Sigmoid colon (tissue), 7 donors: ENCODE measurements at places on chromosomes 1 and 21. TPM values are rescaled to one million over a fixed set of nuclear protein-coding genes. Genes with fewer than 3 reads are reported as not detected.

The SLAMF8 gene
- 4.8 TPM for total RNA-seq

The RHOU gene
- total RNA-seq: 18.1 TPM

The HOOK1 gene
- under 0.01 TPM for total RNA-seq

The GIPC2 gene
- 2.5 TPM for total RNA-seq

The VAV3 gene
- 17.3 TPM for total RNA-seq

The SZT2 gene
- total RNA-seq: 19.3 TPM

The L1TD1 gene
- 0.99 TPM for total RNA-seq

The LHX4 gene
- total RNA-seq: not detected

The SYNJ1 gene
- 4.9 TPM for total RNA-seq

The KRTAP21-3 gene
- not detected for total RNA-seq

The LPAR3 gene
- not detected for total RNA-seq

The ATP5PO gene
- 298 TPM for total RNA-seq

The ENSA gene
- 150 TPM for total RNA-seq

The DIO1 gene
- not detected for total RNA-seq

The OR2T33 gene
- not detected for total RNA-seq

The PLA2G2A gene
- total RNA-seq: 158 TPM

The PLEKHG5 gene
- 2.5 TPM for total RNA-seq

The PEAR1 gene
- 6.9 TPM for total RNA-seq

The EXTL2 gene
- total RNA-seq: 14.4 TPM

The AGMAT gene
- total RNA-seq: not detected

The CNR2 gene
- not detected for total RNA-seq

The MKNK1 gene
- 35.4 TPM for total RNA-seq

The LAX1 gene
- 0.83 TPM for total RNA-seq

The ANKRD34A gene
- 0.71 TPM for total RNA-seq

The KRTAP15-1 gene
- not detected for total RNA-seq

The ADAM30 gene
- not detected for total RNA-seq

The PLA2G2D gene
- total RNA-seq: not detected

The FCRLA gene
- total RNA-seq: not detected
